ENCODE measurements at places on chromosomes 7 and 10.
A peak's percentile ranks its signal among the peaks of the same experiment; 100 is the strongest.

GRCh38 chr10:80485946-80486764, 32.0 kb downstream of the TSPAN14 start:
- DNase-seq, result no peak

DNA sequence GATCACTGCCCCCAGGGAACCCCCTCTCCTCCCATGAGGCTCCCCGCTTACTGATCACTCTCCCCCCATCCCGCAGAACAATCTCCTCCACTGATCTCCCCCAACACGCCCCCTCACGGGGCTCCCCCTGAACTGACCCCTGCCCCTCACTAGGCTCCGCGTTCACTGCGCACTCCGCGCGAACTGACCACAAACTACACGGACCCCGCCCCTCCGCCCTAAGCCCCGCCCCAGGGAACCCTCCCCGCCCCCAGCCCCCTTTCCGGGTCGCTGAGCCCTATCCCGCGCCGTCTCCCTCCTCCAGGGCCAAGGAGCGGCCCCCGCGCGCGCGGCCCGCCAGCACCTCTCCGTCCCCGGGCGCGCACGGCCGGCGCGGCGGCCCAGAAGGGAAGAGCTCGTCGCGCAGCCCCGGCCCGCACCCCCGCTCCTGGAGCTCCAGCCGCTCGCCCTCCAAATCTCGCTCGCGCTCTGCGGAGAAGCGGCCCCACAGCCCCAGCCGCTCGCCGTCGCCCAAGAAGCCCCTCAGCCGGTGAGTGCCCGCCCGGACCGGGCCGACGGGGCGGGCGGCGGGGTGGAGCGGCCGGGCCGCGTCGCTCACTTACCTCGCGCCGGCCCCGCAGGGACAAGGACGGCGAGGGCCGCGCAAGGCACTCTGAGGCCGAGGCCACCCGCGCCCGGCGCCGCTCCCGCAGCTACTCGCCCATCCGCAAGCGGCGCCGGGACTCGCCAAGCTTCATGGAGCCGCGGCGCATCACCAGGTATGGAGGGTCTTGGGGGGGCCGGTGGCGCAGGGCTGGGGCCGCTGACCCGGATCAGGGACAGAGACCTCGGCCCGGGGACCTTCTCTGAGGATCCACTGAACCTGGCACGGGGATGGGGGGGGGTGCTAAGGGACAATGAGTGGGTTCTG, 19.9 kb upstream of the HSPB1 start:
- DNase-seq, result no peak

- no peak for DNase-seq
These were observed 678.7 kb downstream of the SDK1 start for GRCh38 chr7:3979611-3980299.

GRCh38 chr10:119222966-119223386, 15.6 kb downstream of the GRK5 start:
- DNase-seq, result no peak

- peak; percentile 29 for DNase-seq
These were observed 128.5 kb downstream of the WDR11 start for GRCh38 chr10:120979435-120980278.

- DNase-seq, result peak; percentile 68
These were observed 1.2 kb downstream of the HIPK2 start for GRCh38 chr7:139776486-139777132.

- DNase-seq, result no peak
These were observed 12.8 kb upstream of the WIPF3 start for GRCh38 chr7:29793507-29793906.
